ENCODE measurements at places on chromosomes 7 and 10.

GRCh38 chr10:91798649-91799611 lies 704 bp downstream of the TNKS2 start:
- no peak for DNase-seq

DNA sequence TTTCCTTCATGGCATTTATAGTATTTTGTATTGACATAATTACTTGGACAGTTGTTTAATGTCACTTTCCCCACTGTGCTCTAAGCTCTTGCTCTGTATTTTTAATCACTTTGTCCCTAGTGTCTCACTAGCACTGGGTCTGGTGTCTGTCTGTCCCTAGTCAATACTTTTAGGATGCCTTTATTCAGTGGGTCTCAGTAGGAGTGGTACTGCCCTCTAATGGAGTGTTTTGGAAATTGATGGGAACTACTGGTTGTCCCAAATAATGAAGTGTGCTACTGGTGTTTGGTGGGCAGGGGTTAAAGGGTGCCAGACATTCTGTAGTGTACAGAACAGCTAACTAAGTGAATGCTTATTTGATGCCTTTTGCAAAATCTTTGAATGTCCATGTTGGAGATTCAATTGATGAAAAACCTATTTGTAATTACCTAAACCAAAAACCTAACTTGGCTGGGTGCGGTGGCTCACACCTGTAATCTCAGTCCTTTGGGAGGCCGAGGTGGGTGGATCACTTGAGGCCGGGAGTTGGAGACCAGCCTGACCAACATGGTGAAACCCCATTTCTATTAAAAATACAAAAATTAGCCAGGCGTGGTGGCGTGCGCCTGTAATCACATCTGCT lies 33.3 kb downstream of the CDK14 start:
- DNase-seq: no peak

GRCh38 chr7:112204499-112205342 lies 1.5 kb downstream of the DOCK4 start:
- DNase-seq: no peak

DNA sequence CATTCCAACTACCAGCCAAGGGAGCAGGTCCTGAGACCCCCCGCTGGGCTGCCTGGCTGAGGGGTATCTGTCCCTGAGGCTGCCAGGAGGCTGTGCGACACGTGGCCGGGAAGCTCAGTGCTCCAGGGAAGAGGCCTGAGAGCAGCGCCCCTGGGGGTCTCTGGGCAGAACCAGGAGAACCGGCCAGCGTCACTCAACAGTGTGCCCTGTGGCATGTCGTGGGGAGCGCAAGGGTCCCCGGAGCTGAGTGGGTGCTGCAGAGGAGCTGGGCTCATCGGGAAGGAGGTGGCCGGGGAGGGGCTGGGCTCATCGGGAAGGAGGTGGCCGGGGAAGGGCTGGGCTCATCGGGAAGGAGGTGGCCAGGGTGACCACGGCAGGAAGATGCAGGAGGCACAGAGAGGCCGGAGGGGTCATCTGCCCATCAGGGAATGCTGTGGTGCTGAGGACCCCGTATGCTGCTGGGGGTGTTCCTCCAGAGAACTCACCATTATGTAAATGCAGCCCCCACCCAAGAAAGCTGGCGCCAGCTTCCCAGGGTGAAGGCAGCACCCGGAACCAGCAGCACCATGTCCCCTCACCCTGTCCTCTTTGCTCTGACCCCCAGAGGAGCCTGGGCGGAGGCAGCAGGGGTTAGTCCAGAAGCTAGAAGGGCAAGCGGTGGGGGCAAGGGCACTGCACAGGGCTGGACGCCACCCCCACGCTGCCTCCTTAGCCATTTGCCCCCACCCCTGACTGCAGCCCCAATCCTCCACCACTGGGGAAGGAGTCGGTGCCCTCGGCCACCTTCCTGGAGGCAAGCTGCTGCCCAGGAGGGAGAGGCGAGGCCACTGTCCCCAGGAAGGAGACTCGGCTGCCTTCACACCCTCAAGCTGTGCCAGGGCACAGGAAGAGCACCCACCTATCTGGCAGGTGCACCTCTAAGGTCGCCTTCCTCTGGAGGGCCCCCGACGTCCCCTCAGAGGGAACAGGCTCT lies 33.3 kb downstream of the CALML3 start:
- DNase-seq: no peak

DNA sequence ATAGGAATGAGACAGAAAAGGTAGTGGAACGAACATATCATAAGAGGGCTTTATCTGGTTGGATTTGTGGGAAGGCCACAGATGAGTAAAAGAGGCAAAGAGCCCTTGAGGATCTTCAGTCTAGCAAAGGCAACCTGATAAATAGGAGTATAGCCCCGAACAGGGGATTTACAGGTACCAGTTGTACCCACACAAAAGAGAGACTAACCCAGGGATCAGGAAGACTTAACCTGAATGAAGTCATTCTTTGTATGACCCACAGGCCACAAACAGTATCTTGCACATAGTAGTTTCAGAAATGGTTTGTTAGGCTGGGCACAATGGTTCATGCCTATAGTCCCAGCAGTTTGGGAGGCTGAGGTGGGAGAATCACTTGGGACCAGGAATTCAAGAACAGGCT lies 208.2 kb downstream of the ARHGAP21 start:
- DNase-seq: no peak

- DNase-seq: no peak
Observed at GRCh38 chr10:71125749-71126107, 86.6 kb upstream of the UNC5B start.

GRCh38 chr7:79341902-79342301 lies 111.6 kb downstream of the MAGI2 start:
- no peak for DNase-seq

- no peak for DNase-seq
Observed at GRCh38 chr7:47601119-47601880, 19.4 kb upstream of the TNS3 start.

- no peak for DNase-seq
Observed at GRCh38 chr10:72133517-72133916, 45.2 kb upstream of the SPOCK2 start.

DNA sequence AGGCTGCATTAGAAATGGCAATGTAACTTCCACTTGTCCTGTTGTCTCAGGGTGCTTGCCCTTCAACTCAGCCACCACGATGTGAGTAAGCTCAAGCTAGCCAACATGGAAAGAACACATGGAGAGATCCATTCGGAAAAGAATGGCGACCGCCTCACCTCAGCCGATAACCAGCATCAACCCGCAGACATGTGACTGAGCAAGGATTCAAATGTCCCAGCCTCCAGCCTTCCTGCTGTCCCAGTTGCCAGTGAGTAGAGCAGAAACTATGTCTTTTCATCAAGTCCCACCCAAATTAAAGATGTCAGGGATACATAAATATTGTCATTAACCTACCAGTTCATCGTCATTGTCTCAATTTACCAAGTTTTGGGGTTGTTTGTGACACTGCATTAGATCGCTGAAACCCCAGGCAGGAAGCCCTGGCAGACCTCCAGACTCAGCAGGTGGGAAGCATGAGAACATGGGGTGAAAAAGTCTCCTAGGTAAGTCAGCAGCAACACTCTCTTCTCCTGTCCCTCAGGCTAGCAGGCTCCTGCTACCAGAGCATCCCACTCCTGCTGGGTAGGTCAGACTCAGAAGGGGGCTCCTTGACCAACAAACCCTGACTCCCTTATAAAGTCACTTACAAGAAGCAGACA lies 67.0 kb downstream of the OSBPL3 start:
- DNase-seq: no peak

GRCh38 chr10:44198096-44198779 lies 186.7 kb downstream of the CXCL12 start:
- no peak for DNase-seq

DNA sequence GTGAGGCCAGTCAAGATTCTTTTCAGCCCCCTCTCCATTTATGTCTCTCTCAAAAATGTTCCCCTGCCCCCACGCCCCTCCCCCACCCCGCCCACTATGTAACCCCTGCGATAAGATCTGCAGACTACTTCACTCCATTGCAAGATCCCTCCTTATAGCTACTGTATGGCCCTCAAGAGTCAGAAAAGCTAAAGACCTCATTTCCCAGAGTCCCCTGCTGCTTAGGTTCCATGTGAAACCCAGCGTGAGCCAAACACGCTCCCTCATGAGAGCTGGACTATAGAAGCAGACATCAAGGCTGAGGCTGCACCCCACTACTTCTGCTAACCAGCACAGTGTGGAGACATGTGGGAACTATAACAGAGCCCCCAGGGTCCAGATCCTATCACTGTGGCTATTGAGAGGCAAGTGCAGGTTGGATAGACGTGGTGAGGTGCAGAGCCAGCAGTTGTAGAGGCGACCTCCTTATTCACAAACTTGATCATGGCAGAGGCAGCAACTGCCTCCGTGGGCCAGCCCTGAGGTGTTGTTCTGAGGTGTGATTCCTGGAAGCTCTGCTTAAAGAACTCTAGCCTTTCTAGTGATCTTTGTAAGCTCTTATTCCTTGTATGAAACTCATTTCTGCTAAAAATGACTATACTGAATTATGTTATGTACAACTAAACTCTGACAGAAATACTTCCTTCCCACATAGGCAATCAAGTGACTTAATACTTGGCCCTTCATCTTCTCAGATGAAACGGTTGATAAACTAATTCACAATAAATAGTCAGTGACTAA lies 117.0 kb upstream of the ARID5B start:
- DNase-seq: no peak

GRCh38 chr7:370259-370625 lies 80.3 kb downstream of the FOXL3 start:
- no peak for DNase-seq

- no peak for DNase-seq
Observed at GRCh38 chr10:14413523-14413922, 82.8 kb upstream of the FRMD4A start.

DNA sequence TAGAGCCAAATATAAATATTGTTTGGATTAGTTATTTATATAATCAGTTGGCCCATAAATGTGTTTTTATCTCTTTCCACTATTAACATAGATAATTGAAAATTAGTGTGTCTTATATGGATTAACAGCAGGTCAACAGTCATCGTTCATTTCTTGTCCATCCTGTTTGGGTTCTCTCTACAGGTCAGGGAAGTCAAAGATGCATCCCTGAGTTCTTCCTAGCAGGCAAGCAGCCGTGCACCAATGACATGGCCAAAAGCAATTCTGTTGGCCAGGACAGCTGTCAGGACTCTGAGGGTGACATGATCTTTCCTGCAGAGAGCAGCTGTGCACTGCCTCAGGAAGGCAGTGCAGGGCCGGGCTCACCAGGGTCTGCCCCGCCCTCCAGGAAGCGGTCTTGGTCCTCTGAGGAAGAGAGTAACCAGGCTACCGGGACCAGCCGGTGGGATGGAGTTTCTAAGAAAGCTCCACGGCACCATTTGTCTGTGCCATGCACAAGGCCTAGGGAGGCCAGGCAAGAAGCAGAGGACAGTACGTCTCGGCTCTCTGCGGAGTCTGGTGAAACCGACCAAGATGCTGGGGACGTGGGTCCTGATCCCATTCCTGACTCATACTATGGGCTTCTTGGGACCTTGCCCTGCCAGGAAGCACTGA lies 15.9 kb downstream of the FBH1 start:
- DNase-seq: no peak

DNA sequence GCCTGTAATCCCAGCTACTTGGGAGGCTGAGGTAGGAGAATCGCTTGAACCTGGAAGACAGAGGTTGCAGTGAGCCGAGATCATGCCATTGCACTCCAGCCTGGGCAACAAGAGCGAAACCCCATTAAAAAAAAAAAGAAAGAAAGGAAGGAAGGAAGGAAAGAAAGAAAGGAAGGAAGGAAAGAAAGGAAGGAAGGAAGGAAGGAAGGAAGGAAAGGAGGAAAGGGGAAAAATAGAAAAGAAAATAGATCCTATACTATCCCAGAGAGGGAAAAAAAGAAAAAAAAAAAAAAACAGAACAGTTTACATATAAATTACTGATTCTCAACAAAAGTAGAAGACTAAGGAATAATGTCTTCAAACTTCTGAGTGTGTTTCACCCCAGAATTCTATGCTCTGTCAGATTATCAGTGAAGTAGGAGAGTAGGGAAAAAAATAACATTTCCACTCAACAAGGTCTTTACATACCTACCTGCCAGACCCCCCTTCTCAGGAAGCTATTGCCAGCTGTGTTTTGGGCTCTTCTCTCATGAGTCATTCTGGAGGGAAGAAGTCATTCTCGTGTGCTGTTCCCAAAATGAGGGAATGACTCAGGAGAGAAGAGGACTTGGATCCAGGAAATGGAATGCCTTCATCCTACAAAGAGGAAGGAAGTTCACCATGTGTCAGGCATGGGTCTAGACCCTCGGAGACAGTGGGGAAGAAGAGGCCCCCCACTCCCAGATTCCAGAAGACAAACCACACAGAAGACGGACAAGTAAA lies 20.9 kb downstream of the RGS10 start:
- no peak for DNase-seq

DNA sequence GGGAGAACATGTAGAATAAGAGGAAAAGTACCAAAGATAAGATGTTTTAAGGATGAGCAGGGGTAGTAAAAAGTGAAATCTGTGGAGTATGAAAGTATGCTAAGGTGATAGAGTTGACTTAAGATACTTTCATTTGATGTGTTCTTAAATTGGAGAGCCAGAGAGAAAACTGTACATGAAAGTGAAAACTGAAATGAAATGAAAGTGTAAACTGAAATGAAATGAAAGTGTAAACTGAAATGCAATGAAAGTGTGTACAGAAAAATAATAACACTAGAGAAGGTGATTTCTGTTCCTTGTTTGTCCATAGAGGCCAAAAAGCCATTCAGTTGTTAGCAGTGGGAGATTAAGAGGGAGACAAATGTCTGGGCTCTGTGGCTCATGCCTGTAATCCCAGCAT lies 17.5 kb downstream of the AHR start:
- no peak for DNase-seq

- DNase-seq: no peak
Observed at GRCh38 chr10:64555666-64556065, 1034.5 kb downstream of the REEP3 start.

DNA sequence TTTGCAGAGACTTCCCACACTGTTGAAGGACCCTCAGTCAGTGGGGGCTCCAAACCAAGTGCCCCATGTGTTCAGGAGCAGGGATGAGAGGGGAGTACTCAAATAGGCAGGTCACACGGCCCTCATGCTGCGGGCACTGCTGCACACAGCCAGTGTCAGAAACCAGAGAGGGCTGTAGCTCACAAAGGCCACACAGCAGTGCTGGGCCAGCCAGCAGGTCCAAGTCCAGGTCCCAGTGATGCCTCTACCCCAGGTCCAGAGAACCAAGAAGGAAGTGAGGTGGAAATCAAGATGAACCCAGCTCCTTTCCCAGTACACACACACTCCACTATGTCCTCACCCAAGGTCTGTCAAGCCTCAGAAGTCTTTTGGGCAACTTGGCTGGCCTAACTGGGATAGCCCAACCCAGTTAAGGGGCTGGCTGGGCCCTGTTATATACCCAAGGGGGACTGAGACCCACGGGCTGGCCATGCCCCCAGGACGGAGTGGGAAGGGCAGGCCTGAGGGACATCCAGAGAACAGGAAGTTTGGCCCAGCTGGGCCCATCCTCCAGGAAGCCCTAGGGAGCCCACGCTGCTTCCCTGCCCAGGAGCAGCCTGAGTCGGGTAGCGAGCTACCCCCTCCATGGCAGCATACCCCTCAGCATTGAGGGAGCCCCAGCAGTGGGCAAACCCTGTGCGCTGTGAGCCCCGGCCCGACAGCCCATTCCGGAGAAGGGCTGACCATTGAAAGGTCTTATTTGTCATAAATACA lies 24.3 kb downstream of the GRID1 start:
- no peak for DNase-seq

GRCh38 chr10:62934258-62934657 lies 118.1 kb upstream of the EGR2 start:
- no peak for DNase-seq

All from activated CD8-positive, alpha-beta memory T cell treated with anti-CD3 and anti-CD28 coated beads for 4 hours (primary cell).